NCI-H446 treated with DMSO at 0.1 percent for 48 hours (cell line): ENCODE measurements at places on chromosomes 1 and 21.

DNA sequence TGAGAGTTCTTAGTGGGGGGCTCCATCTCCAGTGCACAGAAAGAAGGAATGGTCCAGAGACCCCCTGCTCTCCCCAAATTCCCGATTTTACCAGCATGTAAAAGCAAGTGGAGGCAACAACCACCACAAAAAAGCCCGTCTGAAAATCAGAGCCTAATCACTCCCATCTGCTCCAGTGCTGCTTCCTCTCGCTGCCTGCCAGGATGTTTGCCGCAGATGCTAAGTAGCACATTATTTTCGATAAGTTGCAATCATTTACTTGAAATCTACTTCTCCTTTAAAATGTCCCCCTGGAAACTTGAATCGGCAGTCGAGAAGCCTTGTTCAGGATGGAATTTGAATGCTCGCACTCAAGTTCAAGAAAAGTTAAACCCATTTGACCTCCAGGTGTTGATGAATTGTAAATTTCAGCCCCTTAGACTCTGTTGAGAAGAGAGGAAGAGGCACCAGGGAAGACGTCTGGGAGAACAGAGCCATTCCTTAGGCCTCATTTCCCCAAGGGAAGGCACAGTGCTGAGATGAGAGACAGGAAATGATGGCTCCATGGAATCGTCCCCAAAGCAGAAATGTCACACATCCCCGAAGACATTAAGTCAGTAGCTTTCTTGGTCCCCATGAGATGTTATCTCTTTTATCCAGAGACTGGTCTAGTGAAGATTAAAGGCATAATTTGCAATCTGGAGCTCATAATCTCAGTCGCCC lies 221.3 kb downstream of the PBX1 start:
- DNase-seq, result peak; percentile 15

GRCh38 chr1:4023678-4024077 lies 123.6 kb upstream of the C1orf174 start:
- DNase-seq, result no peak

GRCh38 chr1:234235434-234235881 lies 137.8 kb upstream of the COA6 start:
- DNase-seq, result peak; percentile 24

- DNase-seq, result no peak
Observed at GRCh38 chr1:119333163-119333896, 35.3 kb upstream of the HAO2 start.

DNA sequence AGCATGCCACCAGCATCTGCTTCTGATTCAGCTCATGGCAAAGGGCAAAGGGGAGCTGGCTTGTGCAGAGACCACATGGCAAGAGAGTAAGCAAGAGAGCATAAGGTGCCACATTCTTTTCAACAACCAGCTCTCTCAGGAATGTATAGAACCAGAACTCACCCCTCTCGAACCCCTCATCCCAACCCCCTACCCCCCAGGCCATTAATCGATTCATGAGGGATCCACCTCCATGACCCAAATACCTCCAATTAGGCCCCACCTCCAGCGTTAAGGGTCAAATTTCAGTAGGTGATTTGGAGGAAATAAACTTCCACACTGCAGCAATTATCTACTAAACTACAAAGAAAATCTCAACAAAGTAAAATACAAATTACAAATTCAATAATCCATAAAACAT lies 32.2 kb upstream of the LRRC7 start:
- DNase-seq, result peak; percentile 68

DNA sequence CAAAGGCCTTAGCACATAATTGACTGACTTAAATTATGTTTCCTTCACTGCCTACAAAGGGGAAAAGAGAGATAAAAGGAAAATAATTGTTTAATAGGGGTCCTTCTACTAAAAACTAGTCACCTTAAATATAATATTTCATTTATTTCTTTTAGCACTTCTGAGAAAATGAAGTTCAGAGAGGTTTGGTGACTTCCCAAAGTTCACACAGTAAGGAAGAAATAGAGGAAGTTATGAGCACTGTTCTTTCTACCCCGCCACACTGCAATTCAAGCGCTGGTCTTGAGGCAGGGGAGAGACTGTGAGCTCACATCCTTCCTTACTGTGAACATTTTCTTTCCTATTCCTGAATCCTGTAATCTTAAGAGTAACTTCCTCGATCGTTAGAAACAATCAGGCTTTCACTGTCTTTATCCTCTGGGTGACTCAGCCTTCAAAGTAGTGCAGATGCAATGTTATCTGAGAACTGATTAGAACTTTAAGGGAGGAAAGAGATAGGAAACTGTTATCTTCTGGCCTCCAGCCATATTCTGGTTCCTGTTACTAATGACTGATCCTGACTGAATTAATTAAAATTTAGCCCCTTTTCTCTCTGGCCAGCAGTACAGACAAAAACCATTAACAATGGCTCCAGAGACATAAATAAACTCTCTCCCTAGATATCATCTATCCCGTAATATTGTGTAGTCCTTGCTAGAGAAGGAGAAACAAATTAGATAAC lies 6.8 kb downstream of the RGS5 start:
- no peak for DNase-seq

GRCh38 chr1:72230746-72231145 lies 51.6 kb downstream of the NEGR1 start:
- DNase-seq, result peak; percentile 84

- no peak for DNase-seq
Observed at GRCh38 chr1:18996548-18997177, 40.2 kb upstream of the IFFO2 start.

DNA sequence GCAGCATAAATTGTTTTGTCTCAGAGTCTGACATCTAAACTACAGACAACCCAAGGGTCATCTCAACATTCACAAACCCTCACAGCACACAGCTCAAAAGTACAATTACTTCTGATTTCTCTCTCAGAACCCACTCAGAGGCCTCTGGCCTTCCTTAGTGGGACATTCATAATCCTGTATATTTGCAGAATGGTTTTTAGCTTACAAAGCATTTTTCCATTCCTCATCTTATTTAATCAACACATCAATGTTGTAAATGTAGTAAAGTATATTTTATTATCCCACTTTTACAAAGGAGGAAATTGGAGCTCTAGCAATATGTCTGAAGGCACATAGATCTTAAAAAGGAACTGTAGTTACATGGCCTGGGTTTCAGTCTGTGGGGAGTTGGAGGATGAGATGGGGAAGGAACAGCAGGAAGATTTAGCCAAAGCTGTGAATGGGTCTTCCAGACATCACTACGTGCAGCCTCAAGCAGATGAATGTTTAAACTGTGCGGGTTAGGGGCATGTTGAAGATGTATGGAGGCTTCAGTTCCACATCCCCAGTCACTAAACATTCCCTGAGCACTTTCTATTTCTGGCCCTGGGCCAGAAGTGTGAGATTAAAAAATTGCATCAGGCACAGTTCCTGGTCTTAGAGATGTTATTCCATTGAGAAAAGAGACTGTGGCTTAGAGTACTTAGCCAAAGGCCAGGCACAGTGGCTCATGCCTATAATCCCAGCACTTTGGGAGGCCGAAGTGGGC lies 13.3 kb downstream of the AKNAD1 start:
- no peak for DNase-seq

GRCh38 chr1:201468501-201468843 lies 516 bp downstream of the PHLDA3 start:
- DNase-seq, result no peak

- DNase-seq, result no peak
Observed at GRCh38 chr1:10387677-10388386, 11.0 kb upstream of the PGD start.

DNA sequence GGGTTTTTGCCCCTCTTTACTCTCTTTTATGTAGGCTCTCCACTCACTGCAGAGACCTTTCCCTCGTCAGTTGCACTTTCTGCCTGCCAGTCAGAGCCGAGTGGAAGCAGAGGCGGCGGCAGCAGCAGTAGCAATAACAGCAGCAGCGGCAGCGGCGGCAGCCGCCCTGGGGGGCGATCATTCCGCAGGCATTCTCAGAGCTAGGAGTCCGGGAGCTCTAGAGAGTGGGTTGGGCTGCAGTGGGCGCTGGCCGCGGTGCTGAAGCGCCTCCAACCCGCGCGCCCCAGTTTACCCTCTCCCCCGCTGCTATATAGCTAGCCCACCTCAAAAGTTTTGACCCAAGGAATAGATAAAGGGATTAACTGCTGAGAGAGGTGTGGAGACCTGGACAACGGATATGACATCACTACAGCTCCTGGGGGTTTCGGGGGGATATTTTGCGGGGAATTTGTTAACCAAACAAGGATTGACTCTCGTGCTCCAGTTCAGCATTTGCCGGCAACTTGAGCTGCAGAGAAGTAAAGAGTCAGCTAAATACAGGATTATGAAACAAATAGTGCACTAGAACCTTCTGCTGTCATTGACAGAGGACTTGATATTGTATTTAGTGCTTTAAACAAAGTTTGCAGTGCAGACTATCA lies at the start of gene OLFM3:
Gene OLFM3 (minus strand): TSS at position 102 of the 641 bp plus-strand sequence.
- DNase-seq, result peak; percentile 62

DNA sequence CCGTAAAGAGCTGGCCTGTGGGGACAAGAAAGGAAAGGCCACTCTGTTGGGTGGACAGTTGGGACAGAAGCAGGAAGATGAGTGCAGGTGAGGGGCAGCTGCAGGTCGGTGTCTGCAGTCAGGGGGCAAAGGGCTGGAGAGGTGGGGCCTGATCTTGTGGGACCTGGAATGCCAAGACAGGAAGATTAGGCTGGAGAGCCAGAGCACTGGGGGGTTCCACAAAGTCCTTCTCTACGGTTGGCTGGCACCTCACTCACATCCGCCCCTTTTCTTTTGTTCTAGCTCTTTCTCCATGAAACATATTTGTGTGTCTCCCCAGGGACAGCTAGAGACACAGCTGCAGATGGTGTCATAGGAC lies 404.1 kb downstream of the PTPRU start:
- DNase-seq, result no peak

- DNase-seq, result no peak
Observed at GRCh38 chr1:116508984-116509980, 61.5 kb downstream of the CD58 start.

GRCh38 chr1:222618001-222618879 lies at the start of gene MIA3:
Gene MIA3, plus strand, starts transcription at chr1:222618097. Its CDS starts 14 bp downstream, at chr1:222618111.
- peak; percentile 64 for DNase-seq

GRCh38 chr1:46490406-46490655 lies 695 bp downstream of the DMBX1 start:
- no peak for DNase-seq

- no peak for DNase-seq
Observed at GRCh38 chr1:85028151-85028550, 20.1 kb downstream of the MCOLN3 start.

GRCh38 chr1:156140879-156141707 lies 12.3 kb upstream of the SEMA4A start:
- no peak for DNase-seq
